HFFc6 (cell line): ENCODE measurements at places on chromosomes 2 and 18.

DNA sequence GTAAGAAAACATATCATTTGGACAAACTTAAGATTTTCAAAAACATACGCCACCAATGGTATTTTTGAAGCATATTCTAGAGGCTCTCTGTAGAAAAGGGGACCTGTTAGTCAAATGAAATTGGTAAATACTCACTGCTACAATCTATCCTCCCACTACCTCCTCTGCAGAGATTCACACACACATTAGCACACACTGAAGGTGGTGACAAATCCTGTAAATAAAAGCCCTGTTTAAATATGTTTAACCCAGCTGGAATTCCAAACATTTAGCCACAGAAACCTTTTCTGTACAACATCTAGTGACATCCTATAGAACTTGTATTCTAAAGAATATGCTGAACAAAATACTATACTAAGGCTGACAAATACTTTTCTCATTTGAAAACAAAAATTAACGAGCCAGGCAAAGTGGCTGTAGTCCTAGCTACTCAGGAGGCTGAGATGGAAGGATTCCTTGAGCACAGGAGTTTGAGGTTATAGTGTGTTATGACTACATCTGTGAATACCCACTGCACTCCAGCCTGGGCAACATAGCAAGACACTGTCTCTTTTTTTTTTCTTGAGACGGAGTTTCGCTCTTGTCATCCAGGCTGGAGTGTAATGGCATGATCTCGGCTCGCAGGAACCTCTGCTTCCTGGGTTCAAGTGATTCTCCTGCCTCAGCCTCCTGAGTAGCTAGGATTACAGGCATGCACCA lies 25.9 kb downstream of the ALS2 start:
- no peak for DNase-seq

DNA sequence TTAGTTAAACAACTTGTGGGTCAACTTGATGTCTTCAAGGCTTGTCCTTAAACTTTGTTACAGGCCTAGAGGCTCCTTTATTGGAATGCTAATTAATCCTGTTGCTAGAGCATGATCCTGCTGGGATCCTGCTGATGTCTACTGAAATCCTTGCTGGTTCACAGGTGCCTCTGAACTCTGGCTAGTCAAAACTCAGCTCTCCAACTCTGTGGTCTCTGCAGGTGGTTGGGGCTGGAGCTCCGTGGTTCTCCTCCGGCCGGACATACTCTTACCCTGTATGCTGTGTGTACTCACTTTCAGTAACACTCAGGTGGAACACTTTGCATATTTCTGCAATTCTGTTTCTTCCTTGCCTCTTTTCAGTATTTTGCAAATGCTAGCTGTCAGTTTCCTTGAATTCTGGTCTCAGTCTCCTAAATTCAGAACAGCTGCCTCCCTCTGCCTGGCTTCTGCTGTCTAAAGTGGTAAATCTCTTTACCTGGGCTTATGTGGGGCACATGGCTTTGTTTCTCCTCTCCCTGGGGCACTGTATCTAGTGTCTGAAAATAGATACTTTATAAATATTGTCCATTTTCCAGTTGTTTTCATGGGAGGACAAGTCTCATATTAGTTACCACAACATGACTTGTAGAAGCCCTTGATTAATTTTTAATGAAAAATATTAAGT lies 113.0 kb downstream of the ATP9B start:
- no peak for DNase-seq

DNA sequence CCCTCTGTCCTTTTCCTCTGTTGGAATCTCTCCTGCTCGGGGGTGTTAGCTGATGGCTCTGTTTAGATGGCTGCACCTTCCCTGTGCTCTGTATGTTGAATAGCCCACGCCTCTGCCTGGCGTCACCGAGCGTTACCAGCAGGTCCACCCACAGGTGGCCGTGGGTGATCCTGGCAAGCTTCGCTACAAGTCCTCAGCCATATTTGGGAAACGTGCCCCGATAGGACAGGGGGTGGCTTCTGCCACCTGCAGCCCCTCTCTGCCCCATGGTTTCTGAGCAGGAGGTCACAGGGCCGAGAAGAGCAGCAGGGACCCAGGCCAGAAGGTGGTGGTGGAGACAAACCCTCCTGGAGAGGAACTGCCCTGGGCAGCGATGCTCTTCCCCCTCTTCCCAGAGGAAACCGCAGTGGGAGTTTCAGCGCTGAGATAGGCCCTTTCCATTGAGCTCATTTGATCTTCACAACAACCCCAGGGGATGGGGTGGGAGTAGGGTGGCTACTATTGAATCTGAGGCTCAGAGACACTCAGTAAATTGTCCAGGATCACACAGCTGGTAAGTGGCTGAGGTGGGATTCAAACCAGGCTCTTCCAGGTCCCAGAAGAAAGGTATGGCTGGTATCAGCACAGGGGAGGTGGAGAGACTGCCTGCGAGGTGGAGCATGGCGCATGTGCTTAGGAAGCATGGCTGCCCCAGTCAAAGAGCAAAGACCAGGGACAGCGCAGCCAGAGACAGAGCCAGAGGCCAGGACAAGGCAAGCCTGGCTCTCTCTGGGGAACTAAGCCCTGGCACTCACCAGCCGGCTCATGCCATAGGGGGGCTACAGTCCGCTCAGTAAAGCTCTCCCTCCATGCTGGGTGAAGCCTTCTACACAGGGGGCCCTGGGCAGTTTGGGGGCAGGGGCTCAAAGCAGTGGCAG lies 15.0 kb downstream of the NGEF start:
- DNase-seq = no peak

DNA sequence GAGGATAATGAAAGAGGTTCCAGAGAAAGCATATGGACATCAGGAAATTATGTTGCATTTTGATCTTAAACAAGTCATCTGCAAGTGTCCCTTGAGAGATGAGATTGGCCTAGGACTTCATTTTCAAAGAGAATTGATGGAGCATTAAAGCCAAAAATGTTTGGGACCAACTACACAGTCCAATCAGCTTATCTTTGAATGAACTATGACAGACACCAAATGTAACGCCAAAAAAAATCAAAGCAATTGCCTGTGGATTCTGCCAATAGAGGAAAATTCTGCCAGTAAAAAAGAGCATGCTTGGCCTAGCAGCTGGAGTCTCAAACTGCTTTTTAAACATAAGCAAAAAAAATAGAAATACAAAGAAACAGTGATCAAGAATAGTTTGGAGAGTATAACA lies 594.5 kb upstream of the CHAC2 start:
- DNase-seq = no peak

- no peak for DNase-seq
Measured at GRCh38 chr18:51089691-51090090, 59.7 kb downstream of the SMAD4 start.
